ENCODE measurements at places on chromosomes 5 and 9.

DNA sequence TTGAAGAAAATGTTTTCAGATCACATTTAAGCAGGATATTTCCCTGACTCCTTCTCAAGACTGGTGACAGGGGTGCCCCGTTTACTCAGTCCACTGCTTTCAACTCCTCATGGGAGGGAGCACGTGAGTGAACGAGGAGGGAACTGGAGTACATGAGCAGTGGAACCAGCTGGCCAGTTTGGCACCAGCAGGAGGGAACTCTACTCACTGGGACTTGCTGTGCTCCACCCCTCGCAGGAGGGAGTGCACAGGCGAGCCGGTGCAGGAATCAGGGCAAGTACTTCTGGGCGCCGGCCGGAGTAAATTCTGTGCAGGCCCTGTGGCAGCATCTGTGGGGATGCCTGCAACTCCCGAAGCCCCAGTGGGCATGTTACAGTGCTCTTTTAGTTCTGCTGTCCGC lies 1941.1 kb upstream of the C9orf72 start:
- DNase-seq: no peak

DNA sequence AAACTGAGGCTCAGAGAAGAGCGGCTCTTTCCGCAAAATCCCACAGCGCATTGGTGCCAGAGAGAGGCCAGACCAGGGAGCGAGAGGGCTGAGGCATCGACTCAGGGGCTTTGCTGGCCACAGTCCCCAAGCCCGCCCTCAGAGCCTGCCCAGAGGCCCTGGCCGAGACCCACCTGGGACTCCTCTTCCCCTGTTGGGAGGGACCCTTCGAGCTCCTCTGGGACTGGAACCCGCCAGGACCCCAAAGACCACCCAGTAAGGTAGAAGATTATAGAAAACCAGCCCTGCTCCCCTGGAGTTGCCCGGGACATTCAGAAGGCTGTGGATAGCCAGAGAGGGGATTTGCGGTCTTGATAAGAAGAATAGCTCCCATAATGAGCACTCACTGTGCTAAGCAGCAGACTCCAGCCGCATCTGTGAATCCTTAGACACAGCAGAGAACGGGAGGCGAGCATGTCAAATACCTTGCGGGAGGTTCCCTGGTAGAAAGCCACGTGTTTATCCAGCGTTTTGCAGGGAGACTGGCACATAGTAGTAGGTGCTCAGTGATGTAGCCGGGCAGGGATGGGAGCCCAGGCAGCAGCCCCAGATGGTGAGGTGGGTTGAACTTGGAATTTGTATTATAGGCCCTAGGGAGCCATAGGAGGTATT lies 651 bp upstream of the AK1 start:
- DNase-seq: no peak

- no peak for DNase-seq
Measured at GRCh38 chr9:80127920-80128319, 556.2 kb downstream of the TLE4 start.

DNA sequence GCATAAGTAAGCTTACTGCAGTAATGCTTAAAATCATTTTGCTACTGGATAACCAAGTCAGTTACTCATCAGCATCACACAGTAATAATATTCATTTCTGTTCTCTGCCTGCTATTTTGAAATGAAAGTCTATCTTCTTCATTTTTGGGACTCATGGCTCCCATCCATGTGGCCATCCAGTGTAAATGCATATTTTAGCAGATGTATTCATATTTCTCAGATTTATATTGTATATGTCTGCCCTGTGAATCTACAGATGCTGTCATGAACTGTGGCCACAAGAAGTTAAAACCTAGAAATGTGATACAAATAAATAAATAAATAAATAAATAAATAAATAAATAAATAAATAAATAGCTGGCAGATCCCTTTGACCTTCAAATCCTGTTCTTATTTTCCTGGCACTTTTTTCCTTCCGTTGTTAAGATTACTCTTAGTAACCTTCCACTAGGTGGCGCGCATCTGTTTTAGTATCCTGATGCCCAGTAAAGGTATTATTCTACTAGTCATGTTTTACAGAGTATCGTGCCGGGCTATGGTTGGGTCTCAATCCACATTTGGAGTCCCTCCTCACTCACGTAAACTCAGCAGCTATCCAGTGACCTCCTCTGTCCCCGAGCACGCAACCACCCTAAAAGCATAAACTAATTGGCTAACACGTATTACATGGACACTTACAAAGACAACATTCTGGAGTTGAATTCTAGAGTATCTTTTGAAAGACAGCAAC lies 79.2 kb upstream of the IL7R start:
- DNase-seq: no peak

DNA sequence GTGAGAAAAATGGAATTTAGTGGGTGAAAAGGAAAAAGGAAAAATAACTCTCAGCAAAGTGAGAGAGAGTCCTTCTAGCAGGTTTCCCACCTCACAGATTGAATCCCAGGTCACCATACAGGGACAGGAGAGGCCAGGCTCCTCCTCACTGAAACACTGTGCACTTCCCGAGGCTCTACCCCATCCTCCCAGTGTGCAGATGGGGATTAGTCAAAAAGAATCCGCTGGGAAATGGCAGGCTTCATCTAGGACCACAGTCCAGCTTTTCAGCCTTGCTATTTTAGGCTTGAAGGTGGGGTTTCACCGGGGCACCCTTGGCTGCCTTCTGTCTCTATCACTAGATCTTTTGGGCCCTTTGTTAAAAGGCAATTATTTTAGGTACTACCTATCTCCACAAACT lies 47.8 kb downstream of the YIPF5 start:
- no peak for DNase-seq

DNA sequence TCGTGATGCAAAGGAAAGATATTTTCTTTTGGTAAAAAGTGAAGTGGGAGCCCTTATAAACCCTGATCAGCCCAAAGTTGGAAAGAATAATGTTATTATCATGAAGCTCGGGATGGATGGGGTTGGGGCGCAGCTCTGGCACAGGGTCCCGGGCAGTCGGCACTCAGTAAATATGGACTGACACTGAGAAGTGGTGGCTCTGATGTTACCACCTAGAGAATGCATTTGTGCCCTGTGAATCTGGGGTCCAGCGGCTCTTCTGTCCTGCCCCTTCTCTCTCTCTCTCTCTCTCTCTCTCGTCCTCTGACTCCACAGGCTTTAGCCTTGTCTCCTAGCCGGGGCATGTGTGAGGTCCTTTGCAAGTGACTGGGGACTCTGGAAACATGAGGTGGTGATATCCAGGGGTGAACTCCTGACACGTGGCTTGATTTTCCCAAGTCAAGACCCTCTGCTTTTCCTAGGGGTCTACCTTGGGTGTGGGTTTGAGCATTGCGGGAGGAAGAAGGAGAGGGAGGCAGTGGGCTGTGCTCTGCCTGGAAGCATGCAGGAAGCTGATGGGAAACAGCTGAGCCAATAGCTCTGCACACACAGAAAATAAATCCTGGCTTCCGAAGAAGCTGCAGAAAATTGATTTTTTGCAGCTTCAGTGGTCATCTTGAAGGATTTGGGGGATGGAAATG lies 162.7 kb downstream of the MACROH2A1 start:
- DNase-seq: no peak

GRCh38 chr9:135299239-135299590 lies 180.4 kb upstream of the PPP1R26 start:
- no peak for DNase-seq

DNA sequence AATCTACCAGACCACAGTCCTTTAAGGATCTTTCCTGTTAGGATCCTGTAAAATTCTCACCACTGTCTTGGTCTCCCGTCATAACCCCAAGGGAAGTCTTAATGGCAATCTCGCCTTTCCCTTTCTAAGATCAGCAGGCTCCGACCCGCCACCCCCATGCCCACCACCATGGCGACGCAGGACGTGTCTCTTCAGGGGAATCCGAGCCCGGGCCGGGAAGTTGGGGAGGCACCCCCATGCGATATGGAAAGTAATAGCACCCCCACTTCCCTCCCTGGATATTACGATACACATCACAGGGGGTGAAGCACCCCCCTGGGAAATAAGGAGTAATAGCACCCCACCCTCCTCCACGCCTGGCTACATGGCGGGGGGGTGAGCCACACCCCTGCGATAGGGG lies 8.3 kb upstream of the STK32A start:
- no peak for DNase-seq

GRCh38 chr9:8960254-8960653 lies 1160.7 kb upstream of the DMAC1 start:
- DNase-seq: no peak

DNA sequence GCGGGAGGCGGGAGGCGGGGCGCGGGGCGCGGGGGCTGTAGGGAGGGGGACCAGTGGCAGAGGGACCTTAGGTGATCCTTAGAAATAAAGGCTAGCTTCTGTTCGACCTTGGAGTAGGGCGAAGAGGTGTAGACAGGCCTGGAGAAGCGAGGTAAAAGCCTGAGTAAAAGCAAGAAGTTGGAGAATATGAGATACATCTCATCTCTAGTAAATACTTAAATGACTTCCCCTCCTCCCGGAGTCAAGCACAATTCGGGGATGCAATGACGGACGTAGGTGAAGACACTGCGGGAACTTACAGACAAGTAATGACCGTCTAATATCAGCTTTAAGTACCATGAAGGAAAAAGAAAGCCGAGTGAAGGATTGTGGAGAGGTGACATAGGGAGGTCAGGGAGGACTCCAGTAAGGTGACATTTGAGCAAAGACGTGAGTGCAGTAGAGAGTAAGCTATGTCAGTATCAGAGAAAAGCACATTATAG lies 466 bp downstream of the SMC2 start:
- DNase-seq: no peak

GRCh38 chr5:57577432-57578175 lies 95.0 kb upstream of the ACTBL2 start:
- no peak for DNase-seq

DNA sequence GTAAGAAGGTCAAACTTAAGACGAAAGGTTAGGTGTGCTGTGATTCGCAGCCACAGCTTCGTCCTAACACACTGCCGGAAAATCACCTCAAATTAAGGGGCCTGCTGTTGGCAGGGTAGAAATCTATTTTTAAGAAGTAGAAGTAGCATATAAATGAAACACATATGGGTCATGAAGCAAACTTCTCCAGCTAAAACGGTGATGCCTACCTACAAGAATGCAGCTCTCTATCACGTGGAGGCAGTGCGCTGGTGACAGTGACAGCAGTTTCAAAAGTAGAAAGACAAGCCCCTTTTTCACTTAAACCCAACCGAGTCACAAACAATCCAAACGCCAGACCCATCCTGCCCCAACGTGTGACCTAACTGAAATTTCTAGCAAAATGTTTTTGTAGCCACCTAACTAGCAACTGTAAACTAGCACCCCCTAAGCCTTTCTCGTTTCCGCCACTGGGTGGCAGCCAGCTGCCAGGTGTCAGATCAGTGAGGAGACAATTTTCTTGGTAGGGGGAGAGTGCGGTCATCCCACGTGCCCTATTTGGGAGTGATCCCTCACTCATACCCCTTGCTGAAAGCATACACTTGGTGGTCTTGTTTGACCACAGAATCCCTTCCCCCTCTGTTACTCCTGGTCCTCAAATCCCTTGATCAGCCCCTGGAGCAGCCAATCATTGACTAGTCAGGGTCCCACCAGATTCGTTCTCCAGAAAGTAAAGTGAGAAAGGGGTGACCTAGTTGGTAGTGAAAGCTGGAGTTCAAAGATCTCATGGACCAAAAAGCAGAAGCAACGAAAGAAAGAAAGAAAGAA lies 71.8 kb upstream of the MAMDC2 start:
- DNase-seq: peak; percentile 18

GRCh38 chr5:145347026-145347616 lies 488.0 kb downstream of the PRELID2 start:
- DNase-seq: no peak

DNA sequence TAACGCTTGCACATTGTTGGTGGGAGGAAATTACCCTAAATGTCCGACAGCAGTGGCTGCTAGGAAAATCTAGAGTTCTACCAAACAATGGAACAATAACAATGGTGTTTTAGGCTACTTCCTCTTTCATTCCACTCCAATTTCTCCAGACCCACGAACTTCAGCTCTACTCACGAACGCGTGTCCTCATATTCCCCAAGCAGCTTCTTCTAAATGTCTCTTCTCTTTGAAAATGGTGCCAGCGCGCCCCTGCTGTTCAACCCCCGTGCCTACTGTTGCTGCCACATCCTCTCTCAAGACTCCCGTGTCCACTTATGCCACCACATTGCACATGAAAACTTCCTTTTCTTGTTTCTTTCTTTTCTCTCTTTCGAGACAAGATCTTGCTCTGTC lies 25.6 kb downstream of the OR2V2 start:
- DNase-seq: no peak

DNA sequence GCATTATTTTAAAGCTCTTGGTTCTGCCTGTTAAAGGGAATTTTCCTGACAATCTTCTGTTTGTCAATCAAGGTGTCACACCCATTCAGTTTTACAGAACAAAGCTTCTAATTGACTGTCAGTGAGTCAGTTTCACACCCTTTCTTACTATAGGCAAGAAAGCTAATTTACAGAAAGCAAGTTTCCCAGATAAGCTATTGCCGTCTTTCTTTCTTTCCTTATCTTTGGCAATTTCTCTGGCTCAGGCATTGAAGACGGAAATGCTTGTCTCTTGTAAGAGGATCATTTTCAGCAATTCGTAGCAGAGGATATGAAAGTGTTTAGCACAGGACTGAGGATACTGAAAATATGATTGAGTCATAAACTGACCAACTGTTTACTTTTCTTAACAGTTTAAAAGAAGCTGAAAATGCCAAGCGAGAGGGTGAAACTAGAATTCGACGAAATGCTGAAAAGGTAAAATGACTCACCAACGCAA lies 27.0 kb downstream of the SPINK5 start:
- DNase-seq: no peak

DNA sequence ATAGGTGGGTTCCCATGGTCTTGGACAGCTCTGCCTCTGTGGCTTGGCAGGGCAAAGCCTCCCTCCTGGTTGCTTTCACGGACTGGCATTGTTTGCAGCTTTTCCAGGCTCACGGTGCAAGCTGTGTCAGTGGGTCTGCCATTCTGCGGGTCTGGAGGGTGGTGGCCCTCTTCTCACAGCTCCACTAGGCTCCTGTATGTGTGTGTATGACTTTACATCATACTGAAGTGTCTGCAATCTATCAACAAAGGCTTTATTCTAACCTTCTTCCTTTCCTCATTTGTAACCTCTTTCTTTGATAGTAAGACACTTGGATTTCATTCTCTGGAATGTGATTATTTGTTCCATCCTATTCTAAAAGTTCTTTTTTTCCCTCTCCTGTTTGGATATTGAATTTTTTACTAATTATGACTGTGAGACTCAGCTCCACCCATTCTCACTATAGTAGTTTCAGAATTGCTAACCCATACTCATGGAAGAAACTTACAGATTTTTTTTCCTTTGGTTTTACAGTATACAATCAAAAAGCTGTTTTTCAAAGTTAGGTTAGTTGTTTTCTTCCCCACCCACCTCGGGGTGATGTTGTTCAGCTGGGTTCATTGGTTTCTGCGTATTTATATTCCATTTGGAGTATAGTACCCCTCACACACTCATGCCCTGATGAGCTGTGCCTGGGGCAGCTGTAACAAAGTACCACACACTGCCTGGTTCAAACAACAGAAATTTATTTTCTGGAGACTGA lies 144.6 kb upstream of the OTULINL start:
- DNase-seq: no peak

DNA sequence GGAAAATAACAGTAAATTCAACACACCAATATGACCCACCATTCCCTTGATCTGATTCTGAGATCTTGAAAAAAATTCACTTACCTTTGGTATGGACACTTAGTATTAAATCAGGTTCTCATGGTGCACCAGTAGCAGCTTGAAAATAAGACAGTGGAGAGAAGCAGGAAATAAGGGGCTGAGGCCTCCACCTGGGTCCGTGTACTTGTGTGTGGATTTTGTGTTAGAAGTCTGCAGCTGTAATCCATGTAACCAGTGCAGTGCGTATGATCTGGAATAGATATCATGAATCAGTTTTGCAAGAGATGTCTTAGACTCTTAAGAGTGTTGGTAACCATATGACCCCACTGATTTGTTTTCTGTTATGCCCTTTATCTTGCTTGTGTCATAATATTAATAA lies 107.1 kb downstream of the FBXL7 start:
- no peak for DNase-seq
